Activated naive CD4-positive, alpha-beta T cell treated with anti-CD3 and anti-CD28 coated beads for 36 hours (primary cell): ENCODE measurements at places on chromosomes 12 and 14.

GRCh38 chr12:86513226-86513625, 257.0 kb upstream of the MGAT4C start:
- DNase-seq: no peak

GRCh38 chr14:79442786-79443185, 768.5 kb downstream of the DIO2 start:
- DNase-seq: no peak

GRCh38 chr12:110344657-110345056, 58.9 kb downstream of the ANAPC7 start:
- DNase-seq: no peak

DNA sequence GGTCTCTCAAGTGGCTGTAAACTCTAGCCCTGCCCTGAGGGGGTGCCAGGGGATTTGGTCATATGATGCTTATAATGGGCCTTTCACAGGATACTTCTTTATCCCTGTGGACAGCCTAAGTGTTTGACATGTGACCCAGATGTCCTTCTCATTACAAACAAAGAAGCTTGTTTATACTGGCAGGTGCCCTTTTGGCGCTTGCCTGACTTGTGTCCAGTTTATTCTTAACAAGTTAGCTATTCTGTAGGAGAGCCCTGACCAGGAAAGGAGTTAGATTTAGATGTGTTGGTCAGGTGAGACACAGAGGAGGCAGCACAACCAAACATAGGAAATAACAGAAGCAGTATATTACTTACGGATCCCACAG, 51.9 kb downstream of the CCDC91 start:
- DNase-seq: no peak

DNA sequence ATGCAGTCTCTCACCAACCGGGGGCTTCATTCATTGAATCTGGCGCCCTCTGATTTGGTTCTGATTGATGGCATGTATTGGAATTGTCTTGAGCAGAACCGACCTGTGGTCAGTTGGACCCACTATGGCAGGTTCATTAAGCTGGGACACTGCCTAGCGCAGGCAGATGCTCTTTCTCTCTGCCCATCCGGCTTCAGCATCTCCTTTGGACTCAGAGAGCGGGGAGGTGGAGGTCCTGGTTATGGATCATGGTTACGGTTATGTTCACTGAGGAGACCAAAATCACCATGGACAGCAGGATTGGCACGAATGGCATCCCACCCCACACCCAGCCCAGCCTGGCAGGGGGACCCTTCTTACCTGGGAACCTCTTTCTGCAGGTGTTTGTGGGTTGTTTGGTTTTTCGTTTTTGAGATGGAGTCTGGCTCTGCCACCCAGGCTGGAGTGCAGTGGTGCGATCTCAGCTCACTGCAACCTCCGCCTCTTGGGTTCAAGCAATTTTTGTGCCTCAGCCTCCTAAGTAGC, 16.4 kb upstream of the BCL7A start:
- no peak for DNase-seq

- no peak for DNase-seq
These were observed 118.8 kb downstream of the DPF3 start for GRCh38 chr14:72774894-72775620.

GRCh38 chr14:28294834-28295440, 471.6 kb upstream of the FOXG1 start:
- DNase-seq: no peak
